SK-N-SH (cell line): ENCODE measurements at places on chromosomes 4 and X. TPM values are rescaled to one million over a fixed set of nuclear protein-coding genes. Genes with fewer than 3 reads are reported as not detected.
A peak's percentile ranks its signal among the peaks of the same experiment; 100 is the strongest.

DNA sequence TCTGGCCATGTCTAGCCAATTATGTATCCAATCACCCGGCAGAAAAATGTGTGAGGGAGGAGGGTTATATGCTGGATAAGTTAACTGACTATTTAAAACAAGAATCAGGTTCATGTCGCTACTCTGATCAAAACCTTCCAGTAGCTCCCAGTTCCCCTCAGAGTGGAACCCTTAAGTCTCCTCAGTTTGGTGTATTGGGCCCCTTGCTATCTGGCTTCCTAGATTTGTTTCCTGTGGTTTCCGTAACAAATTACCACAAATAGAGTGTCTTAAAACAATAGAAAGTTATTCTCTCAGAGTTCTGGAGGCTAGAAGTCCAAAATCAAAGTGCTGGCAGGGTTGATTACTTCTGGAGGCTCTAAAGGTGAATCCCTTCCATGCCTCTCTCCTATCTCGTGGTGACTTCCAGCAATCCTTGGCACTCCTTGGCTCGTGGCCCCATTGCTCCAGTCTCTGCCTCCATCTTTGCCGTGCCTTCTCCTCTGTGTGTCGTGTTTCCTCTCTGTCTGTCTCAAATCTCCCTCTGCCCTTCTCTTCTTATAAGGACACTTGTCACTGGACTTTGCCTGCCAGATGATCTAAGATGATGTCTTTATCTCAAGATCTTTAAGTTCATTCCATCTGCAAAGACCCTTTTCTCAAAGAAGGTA lies 10.5 kb upstream of the ENPP6 start:
- H3K4me1 ChIP-seq, result no peaks in the 10 kb centered on the region
- H3K27ac ChIP-seq, result no peak overlapping the region
- H3K36me3 ChIP-seq, result no peaks in the 10 kb centered on the region
- H3K4me3 ChIP-seq, result no peak overlapping the region
- H3K27me3 ChIP-seq, result no peaks in the 10 kb centered on the region

- H3K27ac ChIP-seq, result peak overlapping the region; percentile 48; the same call in 1 of the 2 replicates
- H3K27me3 ChIP-seq, result no peaks in the 10 kb centered on the region; the same call in 1 of the 2 replicates
- no peak overlapping the region for H3K4me3 ChIP-seq
Measured at GRCh38 chrX:18702362-18703195, 4.9 kb upstream of the PPEF1 start.

- no peak overlapping the region for H3K27ac ChIP-seq
- no peak overlapping the region for H3K4me3 ChIP-seq
- DNase-seq, result no peak
- H3K4me1 ChIP-seq, result no peaks in the 10 kb centered on the region
Measured at GRCh38 chrX:112056886-112057285, 25.7 kb downstream of the TRPC5 start.

BEND2 gene
- polyA plus RNA-seq, result not detected in 2 replicates
